ENCODE measurements at places on chromosomes 2 and 18. TPM values are rescaled to one million over a fixed set of nuclear protein-coding genes. Genes with fewer than 3 reads are reported as not detected.

DNA sequence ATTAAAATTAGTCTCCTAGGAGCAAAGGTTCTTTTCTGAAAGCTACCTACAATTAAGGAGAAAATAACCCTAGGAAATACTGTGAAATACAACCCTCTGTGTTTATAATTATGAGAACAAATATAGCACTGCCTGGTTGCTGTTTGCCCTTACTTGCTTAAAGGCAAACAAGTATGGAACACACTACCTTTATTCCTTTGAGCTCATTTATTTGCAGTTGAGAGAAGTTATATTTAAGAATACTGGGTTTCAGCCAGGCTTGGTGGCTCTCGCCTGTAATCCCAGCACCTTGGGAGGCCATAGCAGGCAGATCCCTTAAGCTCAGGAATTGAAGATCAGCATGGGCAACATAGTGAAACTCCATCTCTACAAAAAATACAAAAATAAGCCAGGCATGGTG, 23.1 kb upstream of the IAH1 start:
- DNase-seq, result no peak

GRCh38 chr18:70029163-70029562, 81.5 kb upstream of the CD226 start:
- DNase-seq, result no peak

DNA sequence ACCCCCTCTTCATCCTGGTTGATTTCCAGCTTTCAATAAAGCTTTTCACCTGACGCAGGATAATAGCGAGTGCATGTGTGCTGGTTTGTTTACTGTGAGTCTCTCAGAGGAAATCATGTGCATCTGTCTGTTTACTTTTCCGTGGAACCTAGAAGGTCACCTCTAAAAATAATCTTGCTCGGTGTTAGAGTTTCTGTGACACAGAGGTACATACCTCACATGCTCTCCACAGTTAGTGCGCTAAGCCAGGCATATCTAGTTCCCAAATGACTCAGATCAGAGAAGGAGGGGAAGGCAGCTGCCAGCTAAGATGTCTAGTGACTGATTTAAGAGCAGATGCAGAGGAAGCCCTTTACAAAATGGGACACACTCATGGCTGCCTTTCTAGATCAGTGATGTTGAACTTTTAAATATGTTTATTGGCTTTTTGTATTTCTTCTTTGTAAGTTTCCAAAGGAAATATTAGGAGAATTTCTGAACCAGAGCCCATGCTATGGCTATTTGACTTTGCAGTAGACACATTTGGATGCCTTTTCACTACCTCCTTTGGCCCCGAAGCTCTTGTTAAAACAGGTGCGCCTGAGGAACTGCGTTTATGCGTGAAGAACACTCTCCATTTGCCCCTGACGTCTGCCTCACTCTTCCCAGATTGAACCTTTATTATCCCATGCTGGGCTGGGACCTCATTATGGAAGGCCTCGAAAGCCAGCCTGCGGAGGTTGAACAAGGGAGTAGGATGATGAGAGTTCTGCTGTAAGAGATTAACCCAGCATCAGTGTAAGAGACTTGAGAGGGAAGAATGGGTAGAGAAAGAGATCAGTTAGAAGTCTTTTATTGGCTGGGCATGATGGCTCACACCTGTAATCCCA, 145.6 kb downstream of the FAM161A start:
- DNase-seq, result peak; percentile 72

GRCh38 chr2:1743396-1744150, 742 bp downstream of the PXDN start:
- DNase-seq, result no peak

GRCh38 chr2:167761465-167762136, 485.8 kb downstream of the STK39 start:
- no peak for DNase-seq

GRCh38 chr2:43098539-43098938, 127.9 kb downstream of the ZFP36L2 start:
- DNase-seq, result no peak

GRCh38 chr2:201697899-201698298, 545 bp downstream of the MPP4 start:
- DNase-seq, result no peak

DNA sequence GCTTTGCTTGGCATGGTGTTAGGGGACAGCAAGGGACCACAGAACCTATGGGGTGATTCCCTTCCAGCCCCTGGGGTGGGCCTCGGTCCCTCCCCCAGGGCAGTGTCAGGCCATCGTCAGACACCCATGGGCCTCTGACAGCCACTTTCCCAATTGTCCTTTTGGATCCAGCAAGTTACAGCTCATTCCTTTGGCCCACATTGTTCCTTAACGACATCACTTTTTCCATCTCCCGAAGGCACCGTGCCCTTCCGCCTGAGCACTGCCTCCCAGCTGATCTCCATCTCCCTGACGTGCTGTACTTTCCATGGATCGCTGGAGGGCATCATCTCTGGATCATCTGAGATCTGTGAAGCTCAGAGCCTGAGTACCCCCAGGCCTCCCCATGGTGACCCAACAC, 10.4 kb upstream of the KCNK3 start:
- DNase-seq, result no peak

DNA sequence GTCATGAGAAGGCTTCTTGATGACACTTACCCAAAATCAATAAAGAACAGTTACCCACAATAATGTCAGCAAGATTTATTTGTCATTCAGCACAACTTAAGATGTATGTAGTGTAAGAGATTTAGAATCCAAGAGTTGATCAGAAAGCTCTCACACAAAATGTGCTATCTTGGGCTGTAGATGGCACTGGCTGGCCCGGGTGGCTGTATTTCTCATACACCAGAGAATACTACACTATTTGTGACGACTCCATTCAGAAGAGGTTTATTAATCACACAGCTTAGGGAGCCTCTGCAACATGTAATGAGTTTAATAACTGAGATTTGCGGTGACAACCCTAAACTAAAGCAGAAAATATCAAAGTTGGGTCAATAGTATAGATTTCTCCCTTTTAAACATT, 530.4 kb upstream of the KLHL29 start:
- DNase-seq, result no peak

DNA sequence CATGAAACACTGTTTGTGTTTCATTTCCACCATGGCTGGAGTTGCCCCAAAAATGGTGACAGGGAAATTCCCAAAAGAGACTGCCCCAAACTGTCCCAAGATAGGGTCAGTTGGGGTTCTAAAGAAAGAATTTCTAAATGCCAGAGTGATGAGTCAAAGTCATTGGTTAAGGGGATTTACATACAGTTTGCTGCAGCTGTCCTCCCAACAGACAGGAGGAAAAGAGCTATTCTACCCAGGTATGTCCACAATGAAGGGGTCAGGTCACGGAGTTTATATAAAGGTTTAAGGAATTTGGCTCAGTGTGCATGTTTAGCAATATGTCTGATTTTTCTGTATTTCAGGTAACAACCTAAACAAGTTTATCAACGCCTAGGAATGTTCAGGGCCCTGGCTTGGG, 344.1 kb downstream of the TDRD15 start:
- DNase-seq, result peak; percentile 10

DNA sequence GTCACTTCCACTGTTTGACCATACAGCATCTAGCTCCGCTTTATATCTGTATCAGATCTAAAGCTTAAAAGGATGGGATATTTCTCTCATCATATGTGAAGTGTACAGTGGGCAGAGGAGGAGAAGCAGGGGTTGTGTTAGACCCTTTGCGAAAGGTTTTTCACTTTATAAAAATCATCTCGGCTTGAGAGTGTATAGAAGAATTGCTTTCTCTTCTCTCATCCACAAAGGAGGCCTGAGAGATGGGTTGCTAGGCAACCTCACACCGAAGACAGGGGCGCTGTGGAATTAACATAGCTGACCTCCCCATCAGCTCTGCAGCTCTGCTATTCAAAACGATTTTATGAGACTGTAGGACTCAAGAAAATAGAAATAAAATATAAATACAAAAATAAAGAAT, 70.2 kb upstream of the GALNT3 start:
- DNase-seq, result no peak

DNA sequence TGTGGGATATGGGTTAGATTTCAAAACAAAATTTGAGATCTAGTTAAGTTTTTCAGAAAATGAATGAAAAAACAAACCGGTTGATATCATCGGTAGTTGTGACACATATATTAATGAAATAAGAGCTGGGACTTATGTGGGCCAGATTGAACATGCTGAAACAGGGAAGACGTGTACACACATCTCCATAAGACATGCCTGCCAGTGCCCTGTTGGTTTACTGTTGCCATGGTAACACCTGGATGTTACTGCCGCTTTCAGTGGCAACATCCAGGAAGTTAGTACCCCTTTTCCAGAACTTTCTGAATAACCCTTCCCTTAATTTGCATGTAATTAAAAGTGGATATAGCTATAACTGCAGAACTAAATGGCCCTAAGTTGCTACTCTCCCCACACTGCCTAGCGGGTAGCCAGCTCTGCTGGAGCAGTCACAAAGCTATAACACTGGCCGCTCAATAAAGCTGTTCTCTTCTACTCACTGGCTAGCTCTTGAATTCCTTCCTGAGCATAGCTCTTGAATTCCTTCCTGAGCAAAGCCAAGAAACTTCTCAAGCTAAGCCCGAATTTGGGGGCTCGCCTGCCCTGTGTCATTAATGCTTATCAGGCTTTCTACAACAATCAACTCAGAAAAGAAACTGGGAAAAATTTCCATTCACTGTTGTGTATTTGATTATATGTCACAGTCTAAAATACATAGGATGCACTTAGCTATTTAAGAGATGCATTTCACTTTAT, 776.3 kb upstream of the CDH7 start:
- no peak for DNase-seq

DNA sequence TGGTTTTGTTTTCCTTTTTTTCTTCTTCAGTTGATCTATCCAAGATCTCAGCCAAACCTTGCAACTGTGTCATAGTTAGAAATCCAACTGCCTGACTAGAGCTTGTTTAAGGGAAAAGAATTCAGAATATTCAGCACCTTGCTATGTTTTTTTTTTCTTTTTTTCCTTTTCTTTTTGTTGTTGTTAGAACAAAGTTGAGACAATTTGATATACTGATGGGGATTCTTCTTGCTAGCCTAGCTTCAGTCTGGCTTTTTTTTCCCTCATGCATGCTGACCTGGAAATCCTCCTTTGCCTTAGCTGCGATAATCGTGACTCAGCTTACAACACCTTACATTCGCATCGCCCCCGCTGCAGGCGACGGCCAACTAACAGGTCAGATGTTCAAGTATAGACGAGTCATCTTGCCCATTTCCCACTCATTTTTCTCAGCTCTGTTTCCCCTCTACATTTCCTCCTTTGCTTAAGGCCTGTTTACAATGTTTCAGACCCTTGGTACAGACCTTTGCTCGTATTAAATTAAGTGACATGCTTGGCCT, 487.2 kb upstream of the RAB12 start:
- DNase-seq, result peak; percentile 69

DNA sequence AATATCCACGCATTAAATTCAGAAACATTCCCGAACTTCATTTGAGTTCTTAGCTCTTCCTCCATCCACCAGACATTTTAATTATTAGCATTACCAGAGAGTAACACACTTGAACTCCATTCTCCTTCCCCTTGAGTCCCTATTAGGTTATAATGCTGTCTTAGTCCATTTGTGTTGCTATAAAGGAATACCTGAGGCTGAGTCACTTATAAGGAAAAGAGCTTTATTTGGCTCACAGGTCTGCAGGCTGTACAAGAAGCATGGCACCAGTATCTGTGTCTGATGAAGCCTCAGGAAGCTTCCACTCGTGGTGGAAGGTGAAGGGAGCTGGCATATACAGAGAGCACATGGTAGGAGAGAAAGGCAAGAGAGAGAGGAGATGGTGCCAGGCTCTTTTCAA, 25.4 kb downstream of the TBC1D8 start:
- peak; percentile 25 for DNase-seq

DNA sequence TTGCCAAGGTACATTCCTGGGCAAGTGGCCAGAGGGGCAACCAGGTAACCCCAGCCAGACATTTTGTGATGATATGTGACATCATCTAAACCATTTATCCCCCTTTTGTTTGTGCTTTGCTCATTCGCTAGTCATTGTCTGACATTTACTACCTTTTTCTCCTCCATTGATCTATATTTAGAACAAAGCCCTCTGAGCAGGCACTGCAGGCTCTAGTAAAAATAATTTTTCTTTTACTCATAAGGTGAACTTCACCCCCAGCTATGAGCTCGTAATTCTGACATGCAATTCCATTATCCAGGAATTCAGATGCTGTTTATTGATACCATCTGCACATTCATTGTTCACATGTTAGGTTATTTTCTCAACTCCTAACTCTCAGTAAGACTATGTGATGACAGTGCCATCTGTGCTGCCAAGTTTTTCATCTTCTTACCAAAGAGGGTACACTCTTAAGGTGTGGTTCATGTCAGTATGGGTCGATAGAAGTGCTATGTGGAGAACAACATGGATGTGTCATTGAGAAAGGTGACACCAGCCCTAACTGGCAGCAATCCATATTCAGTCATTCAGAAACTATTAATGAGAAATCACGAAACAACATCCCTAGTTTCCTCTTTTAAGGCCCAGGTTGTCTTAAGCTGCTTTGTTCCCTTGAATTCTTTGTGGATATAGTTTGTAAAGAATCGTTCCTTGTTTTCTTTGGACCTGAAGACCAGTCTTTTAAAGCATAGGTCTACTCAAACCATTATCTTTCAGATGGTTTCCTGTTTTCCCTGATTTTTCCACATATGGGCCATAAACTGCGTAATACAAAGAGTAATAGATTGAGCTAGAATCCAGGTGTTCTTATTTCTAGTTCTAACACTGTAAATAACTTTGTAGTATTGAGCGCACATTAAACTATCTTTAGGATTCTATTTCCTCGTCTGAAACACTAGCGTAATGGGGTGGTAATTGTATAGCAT, 978.1 kb upstream of the CDH2 start:
- DNase-seq, result peak; percentile 55

GRCh38 chr2:145091967-145092366, 572.0 kb upstream of the ZEB2 start:
- DNase-seq, result no peak

Gene CCDC102B
- not detected for total RNA-seq

Gene ALLC
- not detected for total RNA-seq

Gene SOX11
- total RNA-seq, result not detected

Gene ANKAR
- 4.1 TPM for total RNA-seq

Gene KCNE4
- not detected for total RNA-seq

Gene ZNG1B
- 29.1 TPM for total RNA-seq

Gene SLC4A5
- 0.84 TPM for total RNA-seq

Gene CIB4
- not detected for total RNA-seq

Gene COLEC11
- total RNA-seq, result 5.2 TPM

Gene POTEI
- not detected for total RNA-seq

Gene PJVK
- 0.64 TPM for total RNA-seq

Gene ACTR2
- 12.2 TPM for total RNA-seq

Gene TLX2
- total RNA-seq, result not detected
